ENCODE measurements at places on chromosomes 3 and 15. TPM values are rescaled to one million over a fixed set of nuclear protein-coding genes. Genes with fewer than 3 reads are reported as not detected.

GRCh38 chr3:140848666-140849065, 93.0 kb upstream of the SLC25A36 start:
- no peak overlapping the region for H3K27ac ChIP-seq
- no peak overlapping the region for H3K4me3 ChIP-seq
- H3K27me3 ChIP-seq: no peaks in the 10 kb centered on the region
- no peaks in the 10 kb centered on the region for H3K4me1 ChIP-seq

DNA sequence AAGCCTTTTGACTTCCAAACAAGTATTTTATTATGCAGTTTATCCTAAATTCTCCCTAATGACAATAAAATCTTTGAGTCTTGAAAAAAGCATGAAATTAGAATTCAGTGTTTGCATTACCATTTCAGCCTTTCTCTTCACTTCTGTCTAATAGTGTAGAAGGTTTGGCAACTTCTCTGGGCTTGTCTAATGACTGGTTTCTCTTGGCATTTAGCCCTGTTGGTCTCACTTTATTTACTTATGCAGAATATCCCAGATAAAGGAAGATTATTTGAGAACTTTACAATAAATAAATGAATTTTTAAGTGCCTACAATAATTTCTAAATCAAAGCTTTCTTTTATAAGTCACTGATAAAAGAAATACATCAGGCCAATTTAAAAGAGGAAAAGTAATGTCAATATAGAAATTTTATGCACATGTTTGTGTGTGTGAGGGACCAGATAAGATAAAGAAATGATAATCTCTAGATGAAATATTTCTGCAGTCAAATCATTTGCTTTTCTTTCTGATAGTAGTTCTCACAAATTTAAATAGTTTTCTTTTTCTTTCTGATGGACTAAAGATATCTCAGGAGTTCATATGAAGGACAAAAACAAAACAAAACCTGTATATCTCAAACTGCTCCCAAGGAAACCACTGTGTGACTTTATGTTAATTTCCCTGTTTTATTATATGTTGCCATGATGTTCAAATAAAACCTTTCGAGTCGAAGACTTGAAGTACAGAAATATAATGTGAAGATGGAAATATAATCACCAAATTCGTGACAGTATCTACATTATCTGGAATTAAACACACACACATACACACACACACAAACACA, 533.1 kb upstream of the CBLB start:
- no peak overlapping the region for H3K27ac ChIP-seq
- no peaks in the 10 kb centered on the region for H3K36me3 ChIP-seq
- peaks cover 11% of the 10 kb centered on the region for H3K4me1 ChIP-seq

DNA sequence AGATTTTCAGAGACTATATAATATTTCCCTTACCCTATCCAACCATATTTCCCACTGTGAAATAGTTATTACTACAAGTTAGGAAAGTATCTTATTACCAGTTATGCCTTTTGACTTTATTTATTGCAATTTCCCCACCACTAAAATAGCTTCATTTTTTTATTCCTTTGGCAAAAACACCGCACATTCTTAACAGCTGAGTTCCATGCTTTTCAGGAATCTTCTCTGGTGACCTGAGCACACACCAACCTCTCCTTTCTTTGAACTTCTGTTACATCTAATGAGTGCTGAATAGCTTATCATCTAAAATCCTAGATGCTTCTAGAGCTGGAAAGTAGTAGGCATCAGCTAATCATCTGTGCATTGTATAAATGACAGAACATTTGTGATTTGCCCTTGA, 99.1 kb downstream of the UBE2E2 start:
- no peak overlapping the region for H3K4me3 ChIP-seq
- DNase-seq: no peak
- no peaks in the 10 kb centered on the region for H3K36me3 ChIP-seq
- no peaks in the 10 kb centered on the region for H3K4me1 ChIP-seq
- H3K27me3 ChIP-seq: no peaks in the 10 kb centered on the region
- no peak overlapping the region for H3K27ac ChIP-seq

DNA sequence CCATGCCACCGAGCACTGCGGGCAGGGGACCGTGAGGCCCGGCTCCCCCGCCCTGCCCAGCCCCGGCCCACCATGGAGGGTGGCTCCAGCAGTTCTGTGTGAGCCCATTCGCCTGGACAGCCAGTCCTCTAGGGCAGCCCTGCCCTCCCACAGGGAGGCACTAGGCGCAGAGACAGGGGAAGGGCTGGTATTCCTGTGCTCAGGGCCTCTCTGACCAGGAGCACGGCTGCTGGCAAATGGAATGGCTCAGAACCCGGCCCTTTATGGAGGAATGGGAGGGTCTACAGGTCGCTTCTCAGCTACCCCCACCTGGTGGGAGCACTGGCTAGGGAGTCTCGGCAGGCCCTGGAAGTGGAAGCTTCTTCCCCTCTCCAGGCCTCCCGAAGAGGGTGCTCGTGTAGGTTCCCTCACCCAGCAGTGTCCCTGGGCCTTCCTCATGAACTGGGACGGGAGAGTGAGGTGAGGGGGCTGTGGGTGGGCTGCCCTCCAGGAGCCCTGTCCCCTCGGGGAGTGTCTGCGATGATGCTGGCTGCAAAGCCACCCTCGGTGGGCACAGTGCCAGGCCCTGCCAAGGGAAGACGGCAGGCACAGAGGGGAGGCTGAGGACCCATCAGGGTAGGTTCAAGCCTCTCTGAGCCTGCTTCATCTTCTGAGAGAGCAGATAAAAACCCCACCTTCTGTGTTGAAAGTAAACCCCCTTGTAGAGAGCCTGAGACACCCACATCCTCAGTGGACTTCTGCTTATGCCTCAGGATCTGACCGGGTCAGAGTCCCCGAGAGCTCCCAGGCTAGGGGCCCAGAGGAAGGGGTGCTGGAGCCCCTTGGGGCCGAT, 1.5 kb downstream of the MELTF start:
- no peaks in the 10 kb centered on the region for H3K27me3 ChIP-seq
- peaks cover 15% of the 10 kb centered on the region for H3K4me1 ChIP-seq
- DNase-seq: no peak
- H3K27ac ChIP-seq: no peak overlapping the region
- no peaks in the 10 kb centered on the region for H3K36me3 ChIP-seq

GRCh38 chr15:87522997-87523396, 733.5 kb downstream of the NTRK3 start:
- no peak for DNase-seq
- H3K4me1 ChIP-seq: no peaks in the 10 kb centered on the region
- H3K27me3 ChIP-seq: no peaks in the 10 kb centered on the region
- no peaks in the 10 kb centered on the region for H3K36me3 ChIP-seq
- H3K4me3 ChIP-seq: no peak overlapping the region
- no peak overlapping the region for H3K27ac ChIP-seq

- no peaks in the 10 kb centered on the region for H3K4me1 ChIP-seq
- no peak overlapping the region for H3K4me3 ChIP-seq
- DNase-seq: no peak
- H3K27ac ChIP-seq: no peak overlapping the region
- peaks cover 25% of the 10 kb centered on the region for H3K36me3 ChIP-seq
Measured at GRCh38 chr15:76756381-76756780, 148.8 kb downstream of the SCAPER start.

DNA sequence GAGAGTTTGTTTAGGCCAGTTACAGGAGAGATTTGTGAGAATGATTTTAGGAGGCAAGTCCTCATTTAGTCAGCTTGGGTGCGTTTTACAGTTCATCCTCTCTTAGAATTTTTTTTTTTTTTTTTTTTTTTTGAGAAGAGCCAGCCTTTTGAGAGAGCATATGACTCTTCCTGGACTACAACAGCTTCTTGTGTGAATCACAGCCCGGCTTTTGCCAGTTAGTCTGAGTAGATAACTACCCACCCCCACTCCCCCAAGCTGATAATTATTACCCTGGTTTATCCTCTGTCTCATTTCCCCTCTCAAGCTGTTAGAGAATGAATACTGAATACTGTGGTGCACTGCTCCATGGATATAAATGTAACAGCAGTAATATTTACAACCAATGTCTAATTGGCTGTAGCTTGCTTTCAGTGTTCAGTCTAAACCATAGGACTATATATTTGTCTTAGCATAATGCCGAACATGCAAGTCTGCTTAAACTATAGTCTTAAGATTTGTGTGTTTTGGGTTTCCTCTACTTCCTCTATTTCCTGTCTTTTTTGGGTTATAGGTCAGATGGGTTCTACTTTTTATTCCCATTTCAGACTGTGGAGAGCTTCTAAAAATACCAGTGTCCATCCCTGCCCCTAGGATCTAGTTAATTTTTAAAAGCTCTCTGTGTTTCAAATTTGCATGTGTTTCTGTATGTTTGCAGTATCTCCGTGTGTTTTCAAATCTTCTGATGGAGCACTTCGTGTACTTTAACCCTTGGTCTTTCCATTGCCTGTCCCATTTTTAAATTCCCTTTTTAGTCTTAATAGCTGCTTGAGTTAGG, 8.0 kb downstream of the CHD2 start:
- H3K4me3 ChIP-seq: peak overlapping the region; percentile 1
- DNase-seq: peak; percentile 87
- no peaks in the 10 kb centered on the region for H3K36me3 ChIP-seq
- H3K27me3 ChIP-seq: no peaks in the 10 kb centered on the region
- peaks cover 72% of the 10 kb centered on the region for H3K4me1 ChIP-seq

The AADACL2 gene
- not detected for total RNA-seq
